ENCODE measurements at places on chromosomes 3 and 15.

GRCh38 chr15:69758810-69759790 is 306.5 kb downstream of the RPLP1 start:
- peak overlapping the region; percentile 47 for H3K4me3 ChIP-seq
- peaks cover 7% of the 10 kb centered on the region for H3K27me3 ChIP-seq
- peaks cover 79% of the 10 kb centered on the region for H3K4me1 ChIP-seq
- peaks cover 27% of the 10 kb centered on the region for H3K36me3 ChIP-seq
- peak overlapping the region; percentile 89 for H3K27ac ChIP-seq
- peak; percentile 86 for DNase-seq

DNA sequence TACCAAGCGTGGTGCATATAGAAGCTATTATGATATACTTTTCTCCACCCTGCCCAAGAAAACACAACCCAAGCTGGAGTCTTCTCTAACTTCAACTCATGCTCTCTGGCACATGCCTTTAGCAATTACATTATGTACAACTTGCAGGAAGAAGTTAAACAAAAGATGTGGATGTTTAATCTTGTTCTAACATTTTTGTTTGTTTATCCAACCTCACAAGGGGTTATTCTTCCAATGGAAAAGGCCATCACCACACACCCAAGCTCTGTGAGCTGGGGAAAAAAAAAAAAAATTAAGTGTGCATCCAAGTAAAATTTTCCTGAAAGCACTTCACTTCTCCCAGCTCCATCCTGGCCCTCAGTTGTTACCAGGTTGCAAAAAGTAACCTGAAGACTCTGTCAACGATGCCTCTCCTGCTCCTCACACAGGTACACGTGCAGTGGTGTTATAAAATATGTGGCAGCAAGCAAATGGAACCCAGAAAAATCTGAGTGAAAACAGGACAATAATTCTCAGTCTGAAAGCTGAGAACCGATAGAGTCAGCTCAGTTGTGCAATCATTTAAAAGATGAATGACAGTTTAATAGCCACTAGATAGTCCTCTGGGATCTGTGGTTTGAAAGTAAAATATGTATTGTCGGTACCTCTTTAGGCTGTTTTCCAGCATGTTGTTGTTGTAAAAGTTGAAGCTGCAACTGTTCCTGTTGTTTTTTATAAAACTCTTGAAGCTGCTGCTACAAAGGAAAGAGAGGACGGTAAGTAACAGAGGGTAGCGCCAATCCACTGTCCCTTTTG is 531.4 kb downstream of the FOXP1 start:
- no peak for DNase-seq
- H3K27ac ChIP-seq = peak overlapping the region; percentile 91
- peaks cover 99% of the 10 kb centered on the region for H3K4me1 ChIP-seq
- no peak overlapping the region for H3K4me3 ChIP-seq
- H3K27me3 ChIP-seq = no peaks in the 10 kb centered on the region

GRCh38 chr3:113136071-113136470 is 75.3 kb upstream of the BOC start:
- no peaks in the 10 kb centered on the region for H3K27me3 ChIP-seq
- peaks cover 2% of the 10 kb centered on the region for H3K36me3 ChIP-seq
- DNase-seq = no peak
- no peak overlapping the region for H3K4me3 ChIP-seq
- no peak overlapping the region for H3K27ac ChIP-seq

DNA sequence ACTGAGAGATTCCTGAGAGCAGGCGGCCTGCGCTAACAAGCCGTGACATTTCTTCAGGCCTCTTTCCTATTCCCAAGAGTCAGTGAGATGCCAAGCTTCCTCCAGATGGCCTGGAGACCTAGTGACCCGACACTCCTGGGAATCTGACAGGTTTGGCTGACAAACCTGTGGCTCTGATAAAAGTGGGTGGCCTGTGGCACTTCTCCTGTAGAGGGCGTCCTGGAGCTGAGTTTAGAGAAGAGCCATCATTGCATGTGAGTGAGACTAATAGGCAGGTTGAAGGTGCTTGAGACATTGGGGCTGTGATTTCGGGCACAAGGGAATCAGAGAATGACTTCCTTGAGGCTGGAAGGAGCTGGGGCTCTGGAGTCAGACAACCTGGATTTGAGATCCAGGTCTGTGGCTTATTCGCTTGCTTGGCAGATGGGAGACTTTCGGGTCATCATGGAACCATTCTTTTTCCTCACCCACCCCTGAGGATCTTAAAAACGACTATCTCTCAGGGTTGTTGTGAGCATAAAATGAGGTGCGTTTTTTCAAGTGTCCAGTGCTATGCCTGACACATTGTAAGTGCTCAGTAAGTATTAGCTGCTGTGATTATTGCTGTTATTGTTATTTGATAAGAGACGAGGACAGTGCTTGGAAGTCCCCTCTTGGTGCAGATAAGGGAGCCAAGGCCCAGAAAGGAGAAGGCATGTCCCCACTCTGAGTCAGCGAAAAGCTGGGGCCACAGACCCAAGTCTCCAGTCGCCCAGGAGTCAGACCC is 77.2 kb downstream of the SCN10A start:
- H3K4me1 ChIP-seq = no peaks in the 10 kb centered on the region
- peaks cover 20% of the 10 kb centered on the region for H3K27me3 ChIP-seq

- no peaks in the 10 kb centered on the region for H3K36me3 ChIP-seq
- H3K27ac ChIP-seq = no peak overlapping the region
- H3K4me1 ChIP-seq = peaks cover 37% of the 10 kb centered on the region
- DNase-seq = no peak
- H3K27me3 ChIP-seq = peaks cover 55% of the 10 kb centered on the region
These were observed 1.0 kb downstream of the EOMES start for GRCh38 chr3:27720899-27721716.

All from activated naive CD8-positive, alpha-beta T cell treated with anti-CD3 and anti-CD28 coated beads for 36 hours (primary cell).